ENCODE measurements at places on chromosomes 11 and 22.

- no peak for DNase-seq
Measured at GRCh38 chr11:1295086-1295485, 14.3 kb downstream of the TOLLIP start.

- DNase-seq, result no peak
Measured at GRCh38 chr11:86208572-86208971, 36.0 kb upstream of the EED start.

DNA sequence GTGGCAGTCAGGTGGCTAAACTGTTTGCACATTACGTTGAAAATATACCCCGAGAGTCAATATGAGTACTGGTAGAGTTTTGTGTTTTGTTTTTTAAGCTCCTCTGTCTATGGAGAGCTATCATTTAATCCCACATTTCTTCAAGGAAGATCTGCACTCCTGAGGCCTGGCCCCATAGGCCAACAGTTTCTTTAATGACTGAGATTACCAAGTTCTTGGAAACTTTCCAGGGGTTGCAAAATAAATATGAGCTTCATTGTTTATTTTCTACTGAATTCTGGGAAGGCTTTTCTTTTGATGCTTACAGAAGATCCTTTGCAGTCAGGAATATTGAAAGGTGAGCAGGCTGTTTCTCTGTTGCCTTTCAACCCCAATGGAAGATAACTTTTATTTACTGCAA, 452.0 kb downstream of the JRKL start:
- DNase-seq, result no peak

- no peak for DNase-seq
Measured at GRCh38 chr22:22125579-22126468, 118.8 kb upstream of the VPREB1 start.

- DNase-seq, result no peak
Measured at GRCh38 chr22:34783436-34783835, 282.5 kb upstream of the ISX start.

- DNase-seq, result peak; percentile 91
Measured at GRCh38 chr22:37077802-37078448, 26.4 kb downstream of the KCTD17 start.

DNA sequence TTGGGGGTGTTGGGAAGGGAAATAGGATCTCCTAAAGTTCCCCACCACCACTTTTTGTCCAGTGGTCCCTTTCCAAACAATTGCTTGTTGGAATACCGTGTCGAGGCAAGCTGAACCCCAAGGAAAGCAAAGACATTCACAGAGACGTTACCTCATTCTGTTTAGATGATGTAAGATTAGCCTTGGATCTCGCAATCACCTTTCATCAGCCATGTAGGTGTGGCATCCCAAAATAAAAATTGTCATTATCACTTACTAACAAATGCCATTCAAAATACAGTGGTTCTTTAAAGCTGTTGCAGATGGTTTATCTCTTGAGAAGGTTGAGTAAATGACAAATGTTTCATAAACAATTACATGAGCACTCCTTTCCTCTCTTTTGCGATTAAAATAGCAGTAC, 86.5 kb upstream of the SLC25A18 start:
- no peak for DNase-seq

DNA sequence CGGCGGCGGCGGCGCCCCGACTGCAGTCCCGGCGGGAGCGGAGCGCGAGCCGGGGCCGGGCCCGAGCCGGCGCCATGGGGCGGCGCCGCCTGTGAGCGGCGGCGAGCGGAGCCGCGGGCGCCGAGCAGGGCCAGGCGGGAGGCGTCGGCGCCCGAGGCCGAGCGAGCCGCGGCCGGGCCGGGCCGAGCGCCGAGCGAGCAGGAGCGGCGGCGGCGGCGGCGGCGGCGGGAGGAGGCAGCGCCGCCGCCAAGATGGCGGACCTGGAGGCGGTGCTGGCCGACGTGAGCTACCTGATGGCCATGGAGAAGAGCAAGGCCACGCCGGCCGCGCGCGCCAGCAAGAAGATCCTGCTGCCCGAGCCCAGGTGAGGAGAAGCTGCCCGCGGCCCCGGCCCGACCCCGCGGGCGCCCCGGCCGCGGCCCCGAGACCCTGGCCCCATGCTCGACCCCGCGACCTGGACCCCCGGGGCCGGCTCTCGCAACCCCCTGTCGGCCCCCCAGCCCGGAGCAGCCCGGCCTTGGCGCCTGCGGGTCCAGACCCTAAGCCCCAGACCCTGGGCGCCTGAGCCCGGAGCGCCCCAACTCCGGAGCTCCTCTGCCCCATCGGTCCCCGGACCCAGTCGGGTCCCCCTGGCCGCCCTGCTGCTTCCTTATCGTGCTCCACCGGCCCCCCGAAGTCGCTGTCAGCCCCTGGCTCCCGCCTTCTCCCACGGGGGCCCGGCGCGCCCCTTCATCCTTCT, at the start of gene GRK2:
TSS of gene GRK2 (plus strand) at position 25 of the 739 bp plus-strand sequence. CDS start at position 252, 227 bp downstream.
- peak; percentile 83 for DNase-seq

DNA sequence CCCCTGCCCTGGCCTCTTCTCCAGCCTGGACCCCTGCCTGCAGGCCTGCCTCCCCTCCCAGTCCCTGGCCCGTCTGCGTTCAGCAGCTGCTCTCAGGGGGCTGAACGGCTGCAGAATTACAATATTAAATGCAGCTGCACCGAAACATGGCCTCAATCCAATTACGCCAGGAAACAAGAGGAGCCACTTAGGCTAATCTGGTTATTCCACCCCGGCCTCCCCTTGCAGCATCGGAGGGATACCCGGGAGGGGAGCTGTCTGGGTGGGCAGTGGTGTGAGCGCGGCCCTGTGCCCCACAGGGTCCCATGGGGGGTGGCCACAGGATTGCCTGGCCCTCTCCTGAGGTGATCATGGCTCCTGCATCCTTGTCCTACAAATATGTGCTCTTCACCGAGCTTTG, 42.6 kb downstream of the FLRT1 start:
- DNase-seq, result no peak

DNA sequence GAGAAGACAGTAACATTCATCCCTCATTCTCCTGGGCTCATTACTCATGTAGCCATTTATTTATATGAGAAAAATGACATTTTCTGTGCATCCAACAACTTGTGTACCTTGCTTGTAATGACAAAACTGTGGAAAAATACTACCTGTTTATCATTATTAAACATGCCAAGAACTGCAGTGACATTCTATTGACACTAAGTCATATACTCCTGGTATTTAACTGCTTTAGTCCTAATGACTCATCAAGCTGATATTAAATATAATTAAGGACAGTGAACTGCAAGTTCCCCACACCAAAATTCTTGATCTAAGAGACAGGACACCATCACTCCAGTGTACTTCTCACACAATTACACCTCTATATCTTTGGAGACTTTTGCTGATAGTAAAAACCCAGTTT, 1328.7 kb upstream of the RAG2 start:
- DNase-seq, result no peak

DNA sequence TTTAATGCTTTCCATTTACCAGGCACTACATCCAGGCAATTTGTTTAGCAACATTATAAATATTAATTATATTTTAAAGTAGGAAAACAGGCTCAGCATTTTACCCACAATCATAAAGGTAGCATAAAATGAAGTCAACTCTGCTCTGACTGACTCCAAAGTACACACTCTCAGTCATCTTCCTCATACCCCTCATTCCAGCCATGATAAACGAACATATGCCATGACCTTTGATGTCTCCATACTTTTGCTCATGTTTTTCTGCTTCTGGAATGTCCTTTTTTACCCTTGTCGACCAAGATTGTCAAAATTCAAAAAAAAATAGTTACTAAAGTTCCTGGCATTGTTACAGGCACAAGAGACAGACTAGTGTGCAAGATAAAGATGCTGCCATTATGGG, 77.7 kb upstream of the SOX6 start:
- no peak for DNase-seq

DNA sequence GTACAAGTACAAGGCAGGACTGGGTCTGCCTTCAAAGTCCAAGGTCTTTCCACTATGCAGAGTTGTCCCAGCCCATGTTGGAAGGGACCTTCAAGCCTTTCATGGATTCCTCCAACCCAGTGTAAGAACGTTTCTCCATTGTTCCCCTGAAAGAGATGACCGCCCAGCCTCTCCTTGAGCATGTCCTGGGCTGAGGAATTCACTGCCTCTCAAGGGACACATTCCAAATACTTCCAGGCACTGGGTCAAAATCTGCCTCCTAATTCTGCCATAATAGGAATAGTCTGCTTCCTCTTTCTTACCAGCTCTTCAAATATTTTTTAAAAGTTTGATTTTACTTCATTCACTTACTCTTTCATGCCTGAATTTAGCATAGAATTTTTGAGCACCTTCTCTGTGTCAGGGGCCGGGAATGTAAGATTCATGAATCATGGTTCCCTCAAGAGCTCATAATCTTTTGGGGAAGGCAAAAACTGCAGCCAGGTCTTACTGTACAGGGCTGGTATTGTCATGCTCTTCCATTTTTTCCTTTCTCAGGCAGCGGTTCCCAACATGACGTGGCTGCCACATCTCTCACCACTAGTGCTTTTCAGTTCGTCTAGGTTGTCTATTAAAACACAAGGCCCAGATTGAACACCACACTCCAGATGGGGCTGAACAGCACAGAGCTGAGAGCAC, 143.3 kb upstream of the TBCEL start:
- DNase-seq, result no peak

DNA sequence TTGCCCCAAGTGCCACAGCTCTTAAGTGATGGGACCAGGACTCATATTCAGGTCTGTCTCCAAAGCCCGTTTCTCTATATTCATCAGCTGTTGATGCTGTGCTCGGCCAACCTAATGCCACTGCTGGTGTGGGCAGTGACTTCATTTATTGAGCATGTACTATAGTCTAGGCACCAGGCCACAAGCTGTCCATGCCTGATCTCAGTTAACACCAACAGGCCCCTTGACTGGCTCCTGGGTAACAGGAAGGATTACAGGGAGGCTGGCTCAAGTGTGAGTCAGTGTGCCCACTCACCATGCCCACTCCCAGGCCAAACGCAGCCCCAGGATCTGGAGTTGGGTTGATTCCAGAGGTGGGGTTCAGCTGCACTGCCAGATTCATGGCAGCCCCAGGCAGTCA, 8.6 kb upstream of the CRYBB2 start:
- DNase-seq, result no peak

DNA sequence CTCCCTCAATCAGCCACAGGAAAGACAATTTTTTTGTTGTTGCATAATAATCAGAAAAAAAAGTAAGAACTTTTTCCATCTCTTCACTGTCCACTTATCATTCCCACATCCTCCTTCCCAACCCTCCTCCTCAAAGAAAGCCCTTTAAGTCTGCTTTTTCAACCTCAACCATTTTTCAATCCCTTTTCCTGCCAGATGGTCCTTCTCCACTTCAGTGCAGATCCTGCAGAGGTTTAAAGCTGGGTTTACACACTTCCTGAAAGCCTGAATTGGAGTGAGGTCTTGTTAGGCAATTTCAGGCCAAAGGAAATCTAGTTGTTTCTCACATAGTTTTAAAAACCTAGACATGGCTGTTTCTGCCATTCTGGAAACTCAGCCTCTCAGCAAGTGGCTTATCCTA, 78.3 kb downstream of the RPL27A start:
- DNase-seq, result no peak

DNA sequence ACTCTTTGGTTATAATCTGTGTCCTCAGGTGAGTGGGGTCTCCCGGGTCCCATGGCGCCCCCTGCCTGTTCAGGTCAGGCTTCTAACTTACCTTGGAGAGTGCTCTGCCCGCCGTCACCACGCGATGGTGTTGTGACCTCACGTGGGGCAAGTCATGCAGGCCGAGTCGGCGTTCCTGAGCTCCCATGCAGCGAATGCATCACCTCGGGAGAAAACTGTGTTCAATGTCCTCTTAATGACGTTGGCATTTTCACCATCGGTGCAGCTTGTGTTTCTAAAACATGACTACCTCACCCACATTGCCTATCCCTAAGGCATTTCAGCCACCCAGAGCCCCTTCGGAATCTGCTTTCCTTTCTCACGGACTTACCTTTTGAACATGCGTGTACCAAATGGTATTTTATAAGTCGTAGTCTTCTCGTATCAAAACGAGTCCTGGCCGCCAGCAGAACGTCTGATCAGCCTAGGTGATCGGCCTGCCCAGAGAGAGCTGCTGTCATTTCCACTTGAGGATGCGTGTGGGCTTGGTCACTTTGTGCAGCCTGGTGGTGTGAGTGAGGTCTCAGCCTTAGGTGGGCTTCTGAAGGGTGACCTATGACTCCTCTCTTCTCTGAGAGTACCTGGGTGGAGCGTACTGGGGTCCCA, 64.8 kb downstream of the TBC1D22A start:
- DNase-seq, result no peak

- DNase-seq, result no peak
Measured at GRCh38 chr22:28768701-28769393, 3.6 kb upstream of the CCDC117 start.

GRCh38 chr11:125959511-125959910, 13.7 kb downstream of the VSIG10L2 start:
- no peak for DNase-seq

- DNase-seq, result no peak
Measured at GRCh38 chr11:15093432-15093831, 20.0 kb downstream of the CALCB start.

DNA sequence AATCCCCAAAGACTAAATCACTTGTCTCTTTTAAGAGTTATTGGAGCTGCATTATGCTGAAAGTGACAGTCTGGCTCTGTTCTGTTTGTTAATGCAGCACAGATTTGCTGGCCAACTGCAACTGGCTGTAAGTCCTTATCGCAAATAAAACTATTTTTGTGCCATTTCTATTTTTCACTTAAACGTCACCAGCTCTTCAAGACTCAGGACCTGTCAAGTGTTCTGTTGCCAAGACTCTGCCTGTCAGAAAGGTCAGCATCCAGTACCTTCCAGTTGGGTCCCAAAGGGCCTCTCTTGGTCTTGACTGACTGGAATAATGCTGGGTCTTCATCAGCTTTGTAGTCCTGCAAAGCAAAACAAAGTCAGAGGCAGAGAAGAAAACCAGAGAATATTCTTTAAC, 45.6 kb downstream of the PITPNB start:
- DNase-seq, result no peak

DNA sequence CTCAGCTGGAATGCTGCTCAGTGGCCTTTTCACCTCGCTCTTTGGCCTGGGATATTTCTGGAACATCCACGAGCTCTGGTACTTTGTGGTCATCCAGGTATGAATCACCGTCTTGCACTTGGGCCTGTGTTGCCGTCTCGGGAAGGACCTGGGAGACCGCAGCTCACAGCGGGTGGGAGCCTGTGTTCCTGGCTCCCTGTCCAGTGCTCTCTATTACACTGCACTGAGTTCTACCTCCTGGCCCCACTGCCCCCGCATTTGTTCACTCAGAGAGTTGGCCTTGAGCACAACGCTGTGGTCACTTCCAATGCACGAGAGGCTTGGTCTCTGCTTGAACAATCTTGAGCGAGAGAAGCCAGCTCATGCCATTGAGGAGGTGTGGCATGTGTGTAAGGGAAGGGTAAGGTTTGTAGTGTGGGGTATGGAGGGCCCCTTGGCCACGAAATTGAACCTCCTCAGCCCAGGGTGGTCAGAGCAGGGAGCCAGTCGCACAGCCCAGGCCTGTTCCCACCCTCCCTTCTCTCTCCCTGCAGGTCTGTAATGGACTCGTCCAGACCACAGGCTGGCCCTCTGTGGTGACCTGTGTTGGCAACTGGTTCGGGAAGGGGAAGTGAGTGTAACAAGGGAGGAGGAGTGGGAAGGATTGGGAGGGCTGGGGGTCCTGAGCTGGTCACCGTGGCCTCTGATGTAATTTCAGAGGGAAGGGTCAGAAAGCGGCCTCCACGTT, 16.2 kb downstream of the SLC37A2 start:
- no peak for DNase-seq

GRCh38 chr22:42992886-42993479, 22.0 kb downstream of the PACSIN2 start:
- no peak for DNase-seq
